ENCODE measurements at places on chromosomes 2 and 18.

- no peak for DNase-seq
These were observed 7.5 kb upstream of the CPLX4 start for GRCh38 chr18:59325965-59326364.

- no peak for DNase-seq
These were observed 58.1 kb upstream of the DYNAP start for GRCh38 chr18:54532962-54533361.

DNA sequence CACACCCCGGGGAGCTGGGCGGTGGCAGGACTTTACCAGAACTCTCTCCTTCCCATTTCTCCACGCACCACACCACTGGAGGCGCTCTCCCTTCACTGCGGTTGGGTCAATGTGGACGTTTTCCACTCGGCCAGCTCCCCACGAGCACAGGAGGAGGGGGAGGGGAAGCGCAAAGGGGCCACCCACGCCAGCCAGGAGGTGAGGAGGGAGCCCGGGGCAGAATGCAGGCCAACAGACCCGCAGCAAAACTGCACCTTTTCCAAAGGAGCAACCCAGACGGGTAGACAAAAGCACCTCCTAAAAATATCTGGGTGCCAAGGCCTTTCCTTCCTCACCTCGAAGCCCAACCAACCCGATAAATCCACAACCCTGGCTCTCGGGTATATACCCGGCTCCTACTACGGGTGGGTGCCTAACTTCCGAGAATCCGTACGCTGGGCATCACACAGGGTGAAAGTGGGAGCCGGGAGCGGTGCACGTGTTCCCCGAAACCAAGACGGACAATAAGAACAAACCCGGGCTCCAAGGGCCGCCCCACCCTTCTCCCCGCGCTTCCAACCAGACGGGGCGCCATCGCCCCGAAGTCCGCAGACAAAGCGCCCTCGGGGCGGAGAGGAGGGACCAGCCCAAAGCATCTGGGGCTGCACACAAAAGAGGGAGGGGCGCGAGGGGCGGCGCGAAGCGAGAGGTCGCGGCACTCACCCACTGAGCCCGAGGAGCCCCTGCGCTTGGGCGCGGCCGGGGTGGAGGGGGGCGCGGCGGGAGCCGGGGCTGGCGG lies 1.0 kb downstream of the RTN4 start:
- DNase-seq: peak; percentile 90

DNA sequence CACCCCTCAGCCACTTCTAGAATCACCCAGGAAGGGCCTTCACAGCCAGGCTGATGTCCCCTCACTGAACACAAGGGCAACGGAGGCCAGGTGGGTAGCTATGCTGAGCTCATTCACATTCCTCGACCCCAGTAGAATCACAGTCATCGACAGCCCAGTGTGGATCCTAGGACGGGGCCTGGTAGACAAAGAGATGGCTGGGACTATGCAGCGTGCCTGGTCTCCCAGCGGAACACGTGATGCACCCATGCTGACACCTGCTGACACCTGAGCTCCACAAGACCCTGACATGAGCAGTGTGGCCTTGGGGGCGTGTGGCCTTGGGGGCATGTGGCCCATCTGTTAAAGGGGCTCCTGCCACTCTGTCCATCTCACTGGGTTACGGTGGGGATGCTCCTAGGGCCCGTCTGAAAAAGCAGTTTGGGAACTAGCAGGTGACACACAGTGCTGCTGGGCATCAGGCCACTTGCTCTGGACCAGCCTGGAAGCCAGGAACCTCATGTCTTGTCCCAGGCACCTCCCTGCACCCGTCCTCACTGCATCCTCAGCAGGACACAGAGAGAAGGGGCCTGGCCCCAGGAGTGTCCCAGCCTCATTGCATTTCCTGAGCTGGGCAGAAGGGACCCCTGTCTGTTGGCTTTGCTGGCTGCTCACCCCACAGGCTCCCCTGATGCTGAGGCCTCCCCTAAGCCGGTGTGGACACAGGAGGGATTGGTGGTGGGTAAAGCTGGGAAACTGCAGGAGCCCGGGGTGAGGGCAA lies 9.7 kb downstream of the ECEL1 start:
- no peak for DNase-seq

GRCh38 chr2:64212801-64213321 lies 68.6 kb upstream of the PELI1 start:
- peak; percentile 85 for DNase-seq

DNA sequence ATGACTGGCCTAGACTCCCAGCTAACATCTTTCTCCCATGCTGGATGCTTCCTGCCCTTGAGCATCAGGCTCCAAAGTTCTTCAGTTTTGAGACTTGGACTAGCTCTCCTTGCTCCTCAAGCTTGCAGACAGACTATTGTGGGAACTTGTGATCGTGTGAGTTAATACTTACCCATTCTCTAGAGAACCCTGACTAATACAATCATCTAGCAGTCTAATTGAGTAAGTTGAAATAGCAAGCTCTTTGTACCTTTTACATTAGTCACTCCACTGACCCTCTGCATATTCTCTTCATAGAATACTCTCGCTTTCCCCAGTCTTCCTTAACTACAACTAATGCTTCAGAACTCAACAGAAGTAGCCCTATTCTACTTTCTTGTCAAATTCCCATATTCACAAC lies 434.6 kb upstream of the NXPH2 start:
- no peak for DNase-seq

GRCh38 chr2:224017957-224018356 lies 21.1 kb downstream of the SERPINE2 start:
- DNase-seq: no peak

- DNase-seq: peak; percentile 30
These were observed 33.1 kb downstream of the NGEF start for GRCh38 chr2:232979871-232980461.

GRCh38 chr2:176239031-176239430 lies 30.2 kb upstream of the MTX2 start:
- DNase-seq: no peak

- DNase-seq: peak; percentile 58
These were observed 207.9 kb downstream of the ARL4C start for GRCh38 chr2:234288974-234289455.

- no peak for DNase-seq
These were observed 38.1 kb upstream of the SIGLEC15 start for GRCh38 chr18:45787346-45787745.

GRCh38 chr2:108220942-108221541 lies 18.7 kb upstream of the SULT1C3 start:
- no peak for DNase-seq

DNA sequence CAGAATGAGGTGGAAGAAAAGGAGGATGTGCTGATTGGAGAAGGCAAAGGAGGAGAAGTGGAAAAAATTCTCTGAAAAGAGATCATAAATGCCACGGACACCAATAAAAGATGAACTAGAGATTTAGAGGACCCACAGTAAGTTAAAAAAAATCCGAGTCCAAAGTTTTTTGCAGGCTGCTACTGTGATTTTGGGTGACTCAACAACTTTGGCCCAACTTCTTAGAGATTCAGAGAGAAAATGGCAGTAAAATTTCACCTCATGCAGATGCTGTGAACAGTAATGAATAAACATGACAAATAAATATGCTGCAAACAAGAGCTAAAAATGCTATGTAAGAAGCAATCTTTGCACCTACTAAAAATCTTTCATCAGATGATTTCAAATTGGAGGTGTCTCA lies 176.9 kb upstream of the SESTD1 start:
- no peak for DNase-seq

DNA sequence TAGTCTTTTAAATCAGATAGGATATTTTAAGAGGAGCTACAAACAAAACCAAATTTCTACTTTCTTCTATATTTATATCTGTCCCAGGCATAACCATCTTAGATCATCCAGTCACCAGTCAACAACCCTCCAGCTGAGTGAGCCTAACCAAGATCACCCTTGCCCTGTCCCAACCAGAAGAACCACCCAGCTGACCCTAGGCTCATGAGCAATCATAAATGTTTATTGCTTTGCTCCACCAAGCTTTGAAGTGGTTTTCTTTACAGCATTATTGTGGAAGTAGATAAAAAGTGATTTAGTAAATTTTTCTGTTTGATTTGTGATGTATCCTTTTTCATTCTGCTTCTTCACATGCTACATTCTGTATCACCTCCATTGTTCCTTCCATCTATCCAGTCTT lies 167.2 kb upstream of the PIEZO2 start:
- DNase-seq: no peak

GRCh38 chr2:222465746-222466145 lies 41.4 kb downstream of the SGPP2 start:
- DNase-seq: peak; percentile 49

- DNase-seq: no peak
These were observed 83.1 kb downstream of the ADAM23 start for GRCh38 chr2:206526416-206526815.

GRCh38 chr18:60021556-60021955 lies 121.8 kb downstream of the PMAIP1 start:
- no peak for DNase-seq

GRCh38 chr18:23321996-23322395 lies 131.1 kb upstream of the RIOK3 start:
- DNase-seq: no peak

DNA sequence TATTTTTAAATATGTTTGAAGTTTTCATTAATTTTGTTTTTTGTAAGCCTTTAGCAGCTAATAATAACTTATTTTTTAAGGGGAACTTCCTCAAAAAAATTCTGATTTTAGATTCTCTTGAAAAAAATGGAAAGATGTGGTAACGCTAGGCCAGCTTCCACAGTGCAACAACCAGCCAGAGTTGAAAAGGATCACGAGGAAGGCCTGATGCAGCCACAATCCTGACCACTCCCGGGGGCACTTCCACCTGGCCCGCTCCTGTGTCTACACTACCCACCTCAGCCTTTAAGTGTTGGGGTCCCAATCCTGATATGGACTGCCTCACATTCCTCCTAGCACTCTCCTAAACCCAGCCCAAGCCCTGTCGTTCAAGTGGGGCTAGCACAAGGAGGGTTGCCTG lies 101.1 kb downstream of the TMEM17 start:
- DNase-seq: no peak

DNA sequence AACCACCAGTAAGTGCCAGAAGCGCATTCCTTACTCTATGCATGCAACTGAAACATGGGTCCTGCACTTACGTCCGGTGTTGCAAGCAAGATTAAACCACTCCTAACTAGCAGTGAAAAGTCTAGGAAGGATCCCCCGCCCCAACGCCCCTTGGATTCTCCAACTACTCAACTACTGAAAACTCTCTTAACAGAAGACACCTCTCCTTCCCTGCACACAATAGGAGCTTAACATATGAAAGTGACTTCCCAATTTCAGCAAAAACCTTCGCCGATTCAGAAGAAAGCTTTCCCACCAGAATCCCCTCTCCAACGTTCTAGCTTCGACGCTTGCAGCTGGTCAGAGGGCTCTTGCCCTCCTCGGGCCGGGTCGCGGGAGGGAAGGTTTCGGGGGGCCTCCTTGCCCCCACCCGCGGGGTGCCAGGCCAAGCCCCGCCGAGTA lies 578 bp downstream of the IWS1 start:
- peak; percentile 76 for DNase-seq
